ENCODE measurements at places on chromosomes 5 and 9.
A peak's percentile ranks its signal among the peaks of the same experiment; 100 is the strongest.

GRCh38 chr5:78162253-78162862, 132.1 kb downstream of the AP3B1 start:
- DNase-seq: peak; percentile 65

- no peak for DNase-seq
Measured at GRCh38 chr9:108209132-108209685, 646.6 kb downstream of the ACTL7B start.

DNA sequence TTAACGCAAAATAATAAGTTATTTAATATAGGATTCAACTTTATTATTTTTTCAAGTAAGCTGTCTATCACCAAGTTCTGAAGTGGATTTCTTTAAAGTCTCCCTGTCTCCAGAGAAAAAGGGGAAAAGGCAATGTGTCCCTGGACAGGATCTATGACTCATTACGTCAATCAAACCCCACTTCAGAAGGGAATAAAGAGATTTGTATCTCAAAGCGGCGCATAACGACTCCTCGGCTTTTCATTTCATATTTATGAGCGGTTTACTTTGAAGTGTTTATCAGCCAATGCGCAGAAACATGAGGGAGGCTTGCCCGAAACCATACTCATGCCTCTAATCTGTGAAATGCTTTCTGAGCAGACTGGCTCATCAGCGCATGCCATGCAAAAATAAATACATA, 938.6 kb upstream of the WWC1 start:
- no peak for DNase-seq

- no peak for DNase-seq
Measured at GRCh38 chr5:178547753-178548415, 42.3 kb downstream of the COL23A1 start.

DNA sequence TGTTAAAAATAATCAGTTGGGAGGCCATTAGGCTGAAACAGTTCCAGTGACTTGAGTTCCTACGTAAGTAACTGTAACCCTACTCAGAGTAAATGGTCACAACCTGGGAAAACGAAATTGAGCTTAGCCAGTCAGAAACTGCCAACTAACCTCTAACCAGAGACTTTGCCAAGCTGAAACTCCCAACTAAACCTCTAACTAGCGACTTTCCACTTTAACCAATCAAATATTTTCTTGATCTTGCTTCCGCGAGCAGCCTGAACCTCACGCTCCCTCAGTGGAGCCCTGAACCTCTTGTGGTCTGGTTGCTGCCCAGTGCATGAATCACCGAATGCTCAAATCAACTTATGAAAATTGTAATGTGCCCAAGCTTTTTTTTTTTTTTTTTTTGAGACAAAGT, 156.2 kb downstream of the MED10 start:
- DNase-seq: no peak

- no peak for DNase-seq
Measured at GRCh38 chr9:20472342-20473045, 149.8 kb downstream of the MLLT3 start.

DNA sequence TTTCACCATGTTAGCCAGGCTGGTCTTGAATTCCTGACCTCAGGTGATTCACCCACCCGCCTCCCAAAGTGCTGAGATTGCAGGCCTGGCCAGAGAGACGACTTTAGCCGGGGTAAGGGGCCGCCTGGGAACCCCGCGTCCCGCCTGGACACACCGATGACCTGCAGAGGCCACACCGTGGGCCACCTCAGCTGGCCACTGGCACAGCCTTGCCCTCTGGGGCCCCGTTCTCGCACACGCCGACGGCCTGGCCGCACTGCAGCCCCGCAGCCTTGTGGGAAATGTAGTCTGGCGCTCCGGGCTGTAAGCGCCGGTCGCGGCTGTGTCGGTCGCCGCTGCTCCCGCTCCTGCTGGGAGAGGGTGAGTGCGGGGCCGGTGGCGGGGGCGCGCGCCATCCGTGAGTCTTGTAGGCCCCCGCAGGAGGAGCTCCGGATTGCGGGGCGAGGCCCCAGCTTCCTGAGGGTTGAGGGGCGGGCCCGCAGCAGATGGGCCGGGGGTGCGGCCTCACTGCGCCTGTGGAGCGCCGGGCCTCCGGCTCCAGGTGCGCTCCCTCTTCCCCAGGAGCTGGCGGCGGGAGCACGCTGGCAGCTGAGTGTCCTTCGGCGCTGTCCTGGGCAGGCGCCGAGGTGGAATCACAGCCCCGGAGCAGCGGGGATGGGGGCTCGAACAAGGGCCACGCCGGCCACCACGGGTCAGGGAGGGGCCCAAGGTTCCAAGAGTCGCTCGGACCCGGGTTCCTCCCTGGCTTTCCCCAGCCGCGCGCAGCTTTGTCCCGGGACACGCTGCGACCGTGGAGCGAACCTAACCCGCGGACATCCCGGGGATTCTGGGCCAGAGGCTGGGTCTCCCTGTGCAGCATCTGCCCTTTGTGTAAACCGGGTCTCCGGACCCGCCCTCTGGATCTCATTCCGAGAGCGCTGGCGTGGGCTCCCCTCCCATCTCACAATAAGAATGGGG, at the start of gene ZFP2:
TSS of gene ZFP2 (plus strand) at position 299 of the 957 bp plus-strand sequence. CDS start 35,401 bp downstream, outside the sequence.
- DNase-seq: peak; percentile 59

DNA sequence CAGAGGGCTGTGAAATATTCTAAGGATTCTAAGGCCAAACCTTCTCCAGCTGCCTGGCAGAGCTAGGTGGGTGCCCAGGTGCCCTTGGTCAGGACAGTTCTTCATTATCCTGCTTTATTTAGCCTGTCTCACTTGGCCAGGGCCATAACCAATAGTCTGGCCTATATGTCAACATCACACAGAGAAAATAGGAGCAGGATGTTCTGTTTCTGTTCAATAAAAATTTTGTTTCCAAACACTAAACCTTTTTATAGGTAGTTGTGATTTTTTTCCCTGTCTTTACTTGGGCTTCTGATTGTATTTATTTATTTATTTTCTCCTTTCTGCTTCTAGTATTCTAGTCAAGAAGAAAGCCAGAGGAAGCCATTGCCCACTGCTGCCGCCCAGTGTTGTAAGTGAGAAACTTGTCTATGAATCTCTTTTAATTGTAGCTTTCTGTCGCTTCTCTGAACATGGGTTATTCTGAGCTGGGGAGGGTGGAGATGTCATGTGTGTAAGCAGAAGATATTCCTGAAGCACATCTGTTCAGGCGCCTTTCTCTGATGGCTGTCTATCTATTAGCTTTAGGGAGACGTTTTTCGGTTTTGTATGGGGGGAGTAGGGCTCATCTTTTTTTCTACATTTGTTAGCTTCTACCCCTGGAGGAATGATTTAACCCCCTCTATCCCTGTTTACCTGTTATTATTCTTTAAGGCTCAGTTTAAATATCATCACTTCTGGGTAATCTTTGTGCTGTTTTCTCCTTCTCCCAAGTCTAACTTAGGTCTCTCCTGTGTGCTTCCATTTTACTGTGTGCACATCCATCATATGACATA, 97.1 kb downstream of the UNC13B start:
- peak; percentile 87 for DNase-seq

DNA sequence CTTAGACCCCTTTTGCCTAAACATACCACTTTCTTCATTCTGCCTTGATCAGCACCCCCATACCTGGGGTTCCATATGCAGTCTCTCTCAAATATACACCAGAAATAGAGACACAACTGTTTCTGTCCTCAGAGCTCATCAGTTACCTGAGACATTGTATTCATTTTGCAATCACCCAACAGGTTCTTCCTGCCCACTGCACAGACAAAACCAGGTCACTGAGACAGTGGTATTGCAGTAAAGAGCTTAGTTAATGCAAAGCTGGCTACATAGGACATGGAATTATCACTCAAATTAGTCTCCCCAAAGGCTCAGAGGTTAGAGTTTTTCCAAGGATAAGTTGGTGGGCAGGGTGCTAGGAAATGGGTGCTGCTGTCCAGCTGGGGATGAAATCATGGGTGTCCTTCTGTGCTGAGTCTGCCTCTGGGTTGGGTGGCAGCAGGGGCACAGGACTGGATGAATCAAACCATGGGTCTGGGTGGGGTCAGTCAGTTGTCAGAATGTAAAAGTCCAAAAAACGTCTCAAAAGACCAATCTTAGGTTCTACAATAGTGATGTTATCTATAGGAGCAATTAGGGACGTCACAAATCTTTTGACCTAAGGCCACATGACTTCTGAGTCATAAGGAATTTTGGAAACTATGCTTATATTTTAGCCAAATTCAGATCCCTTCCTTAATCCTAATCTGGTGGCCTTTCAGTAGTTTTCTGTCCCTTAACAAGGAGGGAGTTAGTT, 41.0 kb downstream of the KCNV2 start:
- no peak for DNase-seq

DNA sequence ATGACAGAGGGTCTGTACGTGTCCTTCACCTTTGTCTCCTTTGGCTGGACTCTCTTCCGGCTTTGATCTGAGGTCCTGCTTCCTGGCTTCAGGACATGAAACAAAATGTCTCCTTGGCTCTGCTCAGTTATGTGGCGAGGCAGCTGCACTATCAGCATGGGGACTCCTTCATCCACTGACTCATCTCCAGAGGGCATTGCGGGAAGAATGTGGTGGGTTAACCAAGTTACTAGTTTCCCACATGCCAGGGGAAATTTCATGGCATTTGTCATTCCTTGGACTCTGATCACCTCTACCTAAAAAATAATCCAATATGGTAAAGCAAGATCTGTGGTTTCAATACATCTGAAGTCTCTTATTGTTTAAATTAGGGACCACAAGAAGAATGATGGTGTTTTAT, 259.7 kb downstream of the MED10 start:
- DNase-seq: no peak

DNA sequence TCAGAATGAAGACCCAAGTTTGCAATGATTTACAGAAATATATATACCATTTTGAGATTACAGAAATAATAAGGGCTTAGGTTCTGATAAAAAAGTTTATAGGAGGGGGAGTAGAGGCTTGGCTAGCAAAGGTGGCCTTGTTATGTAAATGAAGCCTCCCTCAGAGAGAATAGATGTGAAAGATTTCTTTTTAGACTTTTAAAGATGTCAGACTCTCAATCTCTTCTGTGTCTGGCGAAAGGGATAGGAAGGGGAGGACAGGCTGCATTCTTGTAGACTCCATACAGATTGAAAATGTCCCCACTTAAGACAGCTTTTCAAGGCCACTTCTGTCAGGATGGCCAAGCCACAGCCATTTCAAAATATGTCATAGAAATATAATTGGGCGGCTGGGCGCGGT, 63.1 kb upstream of the CLINT1 start:
- no peak for DNase-seq

GRCh38 chr9:87562062-87562461, 64.4 kb downstream of the DAPK1 start:
- no peak for DNase-seq

- no peak for DNase-seq
Measured at GRCh38 chr5:92912283-92912682, 668.7 kb downstream of the NR2F1-AS1 start.

- peak; percentile 93 for DNase-seq
Measured at GRCh38 chr5:143562935-143563334, 159.4 kb upstream of the NR3C1 start.

DNA sequence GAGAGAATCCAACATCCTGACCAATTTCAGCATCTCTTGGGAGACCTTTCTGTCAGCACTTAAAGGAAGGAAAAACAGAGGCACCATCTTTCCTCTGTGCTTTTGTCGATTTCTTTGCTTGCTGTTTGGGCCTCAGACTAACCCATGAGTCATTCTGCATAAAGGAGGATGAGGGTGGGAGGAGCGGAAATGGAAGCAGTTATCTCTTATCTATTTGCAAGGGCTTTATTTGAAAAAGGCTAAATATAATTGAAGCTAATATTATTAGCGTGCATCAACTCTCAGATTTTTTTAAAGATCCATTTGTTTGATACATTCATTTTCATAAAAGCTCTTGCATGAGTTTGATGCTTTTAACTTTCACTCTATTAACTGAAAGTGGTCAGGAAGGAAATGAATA, 72.9 kb downstream of the ZNF622 start:
- peak; percentile 21 for DNase-seq

DNA sequence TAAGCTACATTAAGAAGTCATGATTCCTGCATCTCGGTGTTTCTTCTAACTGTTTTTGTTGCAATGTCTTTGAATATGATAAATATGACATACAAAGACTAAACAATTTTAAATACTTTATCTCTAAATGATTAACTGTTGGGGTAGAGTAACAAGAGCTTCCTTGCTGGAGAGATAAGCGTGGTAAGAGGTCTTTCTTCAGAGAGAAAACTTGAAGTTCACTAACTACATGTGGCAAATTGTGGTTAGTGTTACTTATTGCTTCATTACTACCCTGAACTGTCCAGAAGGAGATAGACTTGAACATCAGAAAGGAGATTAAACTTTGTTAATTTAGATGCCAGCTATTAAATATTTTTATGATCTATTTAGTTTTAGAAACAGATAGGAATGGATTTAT, 7.0 kb upstream of the ARSB start:
- DNase-seq: no peak

- DNase-seq: peak; percentile 29
Measured at GRCh38 chr5:400282-401145, 42.5 kb upstream of the EXOC3 start.

GRCh38 chr5:139177809-139178588, 20.2 kb downstream of the SIL1 start:
- peak; percentile 31 for DNase-seq

- DNase-seq: no peak
Measured at GRCh38 chr5:83871533-83872395, 151.1 kb upstream of the HAPLN1 start.

Measured in cardiac fibroblast (primary cell).